ENCODE measurements at places on chromosomes 5 and 9.

GRCh38 chr5:28164568-28164967, 1126.2 kb upstream of the CDH9 start:
- DNase-seq: no peak

DNA sequence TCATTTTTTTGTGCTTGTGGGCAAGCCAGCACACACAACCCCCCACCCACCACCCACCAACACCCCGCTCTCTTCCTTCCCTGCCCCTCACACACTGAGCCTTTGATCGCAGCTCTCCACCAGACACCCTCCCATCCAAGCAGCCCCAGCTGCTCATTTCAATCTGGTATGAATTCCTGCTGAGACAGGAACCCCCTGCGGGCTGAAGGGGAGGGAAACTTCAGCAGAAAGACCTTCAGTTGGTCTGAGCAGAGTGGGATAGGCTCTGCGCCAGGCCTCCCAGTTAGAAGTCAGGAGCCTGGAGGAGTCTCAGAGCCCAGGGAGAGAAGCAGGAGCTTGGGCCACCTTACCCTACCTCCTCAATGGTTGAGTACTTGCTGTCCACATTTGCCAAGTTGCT, 7.2 kb downstream of the PCDHGC5 start:
- DNase-seq: no peak

- no peak for DNase-seq
Observed at GRCh38 chr9:87793292-87793691, 67.4 kb downstream of the CTSL start.

- DNase-seq: no peak
Observed at GRCh38 chr9:26723486-26723885, 169.1 kb downstream of the CAAP1 start.

DNA sequence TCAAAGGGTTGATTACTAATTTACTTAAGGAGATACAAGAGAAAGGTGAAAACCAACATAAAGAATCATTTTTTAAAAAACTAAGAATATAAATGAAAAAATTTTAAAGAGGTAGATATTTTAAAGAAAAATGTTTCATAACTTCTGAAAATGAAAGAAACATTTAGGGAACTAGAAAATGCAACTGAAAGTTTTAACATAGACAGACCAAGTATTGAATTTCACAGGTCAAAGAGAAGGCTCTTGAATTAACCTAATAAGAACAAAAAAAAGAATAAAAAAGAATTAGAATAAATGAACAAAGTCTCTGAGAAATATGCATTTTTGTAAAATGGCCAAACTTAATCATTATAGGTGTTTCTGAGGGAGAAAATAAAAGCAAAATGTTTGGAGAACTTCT, 16.1 kb upstream of the FAM174A start:
- no peak for DNase-seq

GRCh38 chr5:96150007-96150406, 188.4 kb upstream of the ELL2 start:
- no peak for DNase-seq

- no peak for DNase-seq
Observed at GRCh38 chr5:109225716-109226625, 183.8 kb downstream of the PJA2 start.

GRCh38 chr5:69206528-69207190, 17.3 kb downstream of the CENPH start:
- DNase-seq: no peak

- DNase-seq: no peak
Observed at GRCh38 chr5:138963763-138964371, 88.7 kb upstream of the LRRTM2 start.

DNA sequence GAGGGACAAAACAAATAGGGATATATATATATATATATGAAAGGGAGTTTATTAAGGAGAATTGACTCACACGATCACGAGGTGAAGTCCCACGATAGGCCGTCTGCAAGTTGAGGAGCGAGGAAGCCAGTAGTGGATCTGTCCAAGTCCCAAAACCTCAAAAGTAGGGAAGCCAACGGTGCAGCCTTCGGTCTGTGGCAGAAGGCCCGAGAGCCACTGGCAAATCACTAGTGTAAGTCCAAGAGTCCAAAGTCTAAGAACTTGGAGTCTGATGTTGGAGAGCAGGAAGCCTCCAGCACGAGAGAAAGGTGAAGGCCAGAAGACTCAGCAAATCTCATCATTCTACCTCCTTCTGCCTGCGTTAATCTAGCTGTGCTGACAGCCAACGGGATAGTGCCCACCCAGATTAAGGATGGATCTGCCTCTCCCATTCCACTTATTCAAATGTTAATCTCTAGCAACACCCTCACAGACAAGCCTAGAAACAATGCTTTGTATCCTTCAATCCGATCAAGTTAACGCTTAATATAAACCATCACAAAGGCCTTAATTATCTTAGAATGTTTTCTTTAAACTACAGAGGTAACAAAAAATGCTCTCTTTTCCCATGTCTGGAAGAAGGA, 23.8 kb upstream of the DAB2 start:
- DNase-seq: no peak

DNA sequence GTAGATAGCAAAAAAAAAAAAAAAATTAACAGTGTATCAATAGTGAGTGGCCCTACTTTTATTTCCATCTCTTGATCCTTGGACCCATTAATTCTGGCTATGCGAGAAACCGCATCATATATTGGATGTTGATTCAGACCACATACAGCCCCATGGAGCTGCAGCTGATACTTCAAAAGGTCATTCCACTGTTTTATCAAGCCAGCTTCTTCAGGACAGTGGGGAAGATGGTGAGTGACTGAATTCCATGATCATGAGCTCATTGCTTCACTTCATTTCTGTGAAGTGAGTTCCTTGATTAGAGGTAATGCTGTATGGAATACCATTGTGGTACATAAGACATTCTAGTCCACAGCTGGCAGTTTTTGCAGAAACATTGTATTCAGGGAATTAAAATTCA, 222.9 kb upstream of the MEF2C start:
- no peak for DNase-seq

GRCh38 chr9:104269996-104270963, 176.2 kb downstream of the SMC2 start:
- no peak for DNase-seq

GRCh38 chr9:112925058-112925641, 34.5 kb upstream of the SLC46A2 start:
- DNase-seq: no peak

GRCh38 chr5:33690374-33691135, 201.2 kb downstream of the ADAMTS12 start:
- DNase-seq: no peak

- DNase-seq: no peak
Observed at GRCh38 chr5:154647114-154647760, 107.9 kb upstream of the LARP1 start.

- DNase-seq: no peak
Observed at GRCh38 chr9:94632737-94633136, 6.6 kb downstream of the FBP1 start.

DNA sequence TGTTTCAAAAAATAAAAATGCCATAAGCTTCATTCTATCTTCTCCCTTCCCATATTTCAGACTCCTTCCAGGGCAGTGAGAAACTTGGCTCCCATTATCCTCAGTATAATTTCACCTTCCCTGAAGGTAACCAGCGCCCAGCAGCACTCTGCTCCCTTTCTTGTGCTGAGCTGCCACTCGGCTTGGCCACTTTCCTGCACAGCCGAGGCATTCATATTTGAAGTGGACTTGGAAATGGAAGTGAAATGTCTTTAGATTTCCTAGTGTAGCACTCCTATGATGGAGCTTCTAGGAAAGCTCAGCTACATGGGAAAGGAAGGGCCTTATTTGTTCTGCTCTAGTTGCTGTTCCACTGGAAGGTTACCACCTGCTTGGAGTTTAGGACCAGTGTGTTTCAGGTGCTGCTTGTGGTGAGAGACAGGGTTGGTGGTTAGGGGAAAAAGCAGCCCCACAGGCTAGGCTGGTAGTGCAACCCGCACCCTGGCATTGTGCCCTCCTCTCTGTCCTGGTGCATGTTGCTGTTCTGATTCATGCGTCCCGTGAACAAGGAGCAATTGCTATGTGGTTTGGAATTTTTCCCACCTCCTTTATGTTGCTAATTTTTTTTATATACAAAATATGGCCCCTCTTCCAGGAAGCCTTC, 53.8 kb downstream of the RAD23B start:
- no peak for DNase-seq

GRCh38 chr5:119312403-119312802, 43.4 kb upstream of the TNFAIP8 start:
- no peak for DNase-seq

DNA sequence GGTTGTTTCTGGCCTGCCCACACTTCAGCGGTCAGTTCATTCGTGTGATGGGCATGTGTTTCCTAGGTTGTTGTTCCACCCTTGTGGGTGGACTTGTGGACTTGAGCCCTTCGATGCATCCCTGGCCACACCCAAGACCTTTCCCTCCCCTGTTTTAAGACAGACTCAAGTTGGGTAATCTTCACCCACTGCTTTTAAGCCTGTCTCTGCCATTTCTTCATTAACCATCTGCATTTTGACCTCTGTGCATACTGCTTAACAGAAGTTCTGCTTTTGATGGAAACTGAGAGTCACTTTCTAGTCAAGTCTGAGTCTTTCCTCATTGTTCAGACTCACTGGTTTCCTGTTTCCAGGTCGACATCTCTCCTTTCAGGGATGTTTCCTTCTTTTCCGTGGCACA, 233.7 kb downstream of the ARHGEF28 start:
- no peak for DNase-seq

DNA sequence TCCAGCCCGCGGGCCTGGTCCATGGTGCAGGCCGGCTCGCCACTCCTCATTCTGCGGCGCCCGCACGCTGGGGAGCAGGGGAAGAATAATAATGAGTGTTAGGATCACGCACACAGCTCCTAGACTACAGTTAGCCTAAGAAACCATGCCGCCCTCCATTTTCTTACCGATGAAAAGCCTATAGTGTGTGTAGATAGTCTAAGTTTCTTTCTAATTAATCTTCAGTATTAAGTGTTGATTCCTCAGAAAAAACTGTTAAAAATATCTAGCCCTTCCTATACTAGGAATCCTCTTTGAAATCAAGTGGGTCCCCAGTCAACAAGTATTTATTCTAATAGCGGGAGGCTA, 9.3 kb downstream of the ZBED3 start:
- DNase-seq: no peak

- no peak for DNase-seq
Observed at GRCh38 chr5:74403771-74404170, 236.8 kb downstream of the ENC1 start.

DNA sequence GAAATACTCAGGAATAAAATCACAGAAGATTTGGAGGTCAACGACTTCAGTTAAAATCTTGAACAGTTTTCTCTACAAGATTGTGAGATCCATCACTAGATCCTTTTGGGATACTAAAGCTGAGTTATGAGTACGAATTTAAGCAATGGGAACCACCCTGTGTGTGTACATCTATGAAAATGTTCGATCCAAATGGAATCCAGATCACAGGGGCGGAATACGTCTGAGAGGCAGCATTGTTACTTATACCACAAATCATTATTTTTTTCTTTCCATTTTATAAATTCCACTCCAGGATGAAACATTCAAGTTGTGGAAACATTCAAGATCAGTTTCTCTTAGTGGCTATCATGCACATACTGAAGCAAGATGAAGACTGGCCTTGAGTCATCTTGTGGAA, 239.3 kb upstream of the PAPPA start:
- DNase-seq: no peak

GRCh38 chr9:15786616-15787015, 233.8 kb downstream of the CCDC171 start:
- DNase-seq: no peak

DNA sequence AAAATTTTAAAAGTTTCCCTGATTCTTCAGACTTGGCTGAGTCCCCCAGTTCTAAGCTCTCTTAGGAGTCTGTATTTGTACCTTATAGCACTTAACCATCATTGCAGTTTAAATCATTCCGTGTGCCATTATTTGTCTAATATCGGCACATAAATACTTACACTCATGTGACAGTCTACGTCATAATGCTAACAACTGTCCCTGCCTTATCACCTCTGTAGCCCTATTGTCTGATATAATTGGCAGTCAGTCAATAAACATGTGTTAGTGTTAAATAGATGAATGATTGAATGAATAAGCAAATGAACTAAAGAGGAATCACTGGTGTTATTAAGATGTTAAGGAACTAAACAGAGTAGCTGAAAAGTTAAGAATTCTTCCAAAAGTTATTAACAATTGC, 287.8 kb downstream of the EBF1 start:
- DNase-seq: no peak

GRCh38 chr5:6760686-6761085, 47.5 kb downstream of the TENT4A start:
- DNase-seq: no peak

DNA sequence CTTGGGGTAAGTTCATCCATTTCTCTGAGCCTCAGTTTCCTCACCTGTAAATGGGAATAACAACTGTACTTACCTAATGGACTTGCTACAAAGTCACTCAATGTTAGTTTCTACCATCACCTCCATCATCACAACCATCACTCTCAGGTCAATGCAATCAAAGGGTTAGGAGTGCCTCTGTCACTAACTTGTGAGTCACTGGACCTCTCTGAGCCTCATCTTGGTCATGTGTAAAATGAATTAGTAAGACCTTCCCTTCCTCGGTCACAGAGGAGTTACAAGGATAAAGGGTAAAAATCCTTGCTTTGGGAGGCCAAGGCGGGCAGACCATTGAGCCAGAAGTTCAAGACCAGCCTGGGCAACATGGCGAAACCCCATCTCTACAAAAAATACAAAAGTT, 12.8 kb downstream of the FABP6 start:
- DNase-seq: no peak
